ENCODE measurements at places on chromosomes 1 and 21.

GRCh38 chr1:81307786-81308185 lies 492.9 kb upstream of the ADGRL2 start:
- no peak for DNase-seq

- no peak for DNase-seq
These were observed 1.7 kb downstream of the BEST4 start for GRCh38 chr1:44786138-44786840.

DNA sequence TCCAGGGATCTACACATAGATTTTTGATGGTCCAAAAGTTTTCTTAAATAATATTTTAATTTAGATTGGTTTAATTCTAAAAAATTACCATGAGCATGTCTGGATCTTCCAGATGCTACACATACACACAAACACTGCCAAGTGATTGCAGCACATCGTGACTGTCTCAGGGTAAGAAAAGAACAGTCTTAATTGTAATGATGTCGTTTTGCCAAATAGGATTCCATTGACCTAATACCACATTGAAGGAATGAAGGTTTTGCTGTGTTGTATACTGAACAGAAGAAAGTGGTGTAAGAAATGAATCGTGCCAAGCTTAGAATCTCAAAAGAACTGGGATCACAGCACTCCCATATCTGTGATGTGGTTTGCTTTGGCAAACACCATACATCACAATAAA lies 633.3 kb upstream of the CAMK1G start:
- no peak for DNase-seq

DNA sequence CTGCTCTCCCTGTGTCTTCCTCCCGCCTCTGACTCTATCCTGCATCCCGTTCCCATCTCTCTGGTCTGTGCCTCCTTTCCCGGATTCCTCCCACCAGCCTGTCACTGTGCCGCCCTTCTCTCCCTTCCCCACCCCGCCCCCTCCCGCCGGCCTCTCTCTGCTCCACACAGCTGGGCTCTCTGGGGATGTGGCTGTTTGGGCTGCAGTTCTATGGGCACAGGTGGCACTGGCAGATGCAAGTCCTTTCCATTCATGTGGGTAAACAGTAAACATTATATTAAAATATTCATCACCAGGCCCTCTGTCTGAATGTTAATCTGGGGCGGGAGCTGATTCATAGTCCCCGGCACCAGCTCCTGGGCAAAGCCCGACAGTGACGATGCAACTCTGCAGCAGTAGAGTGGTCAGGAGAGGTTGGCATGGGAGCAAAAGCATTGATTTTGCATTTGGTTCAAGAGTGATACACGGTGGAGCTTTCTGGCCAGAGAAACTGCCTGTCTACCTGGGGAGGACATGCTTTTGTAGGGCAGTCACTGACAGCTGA lies 249.3 kb downstream of the TNR start:
- DNase-seq, result no peak

DNA sequence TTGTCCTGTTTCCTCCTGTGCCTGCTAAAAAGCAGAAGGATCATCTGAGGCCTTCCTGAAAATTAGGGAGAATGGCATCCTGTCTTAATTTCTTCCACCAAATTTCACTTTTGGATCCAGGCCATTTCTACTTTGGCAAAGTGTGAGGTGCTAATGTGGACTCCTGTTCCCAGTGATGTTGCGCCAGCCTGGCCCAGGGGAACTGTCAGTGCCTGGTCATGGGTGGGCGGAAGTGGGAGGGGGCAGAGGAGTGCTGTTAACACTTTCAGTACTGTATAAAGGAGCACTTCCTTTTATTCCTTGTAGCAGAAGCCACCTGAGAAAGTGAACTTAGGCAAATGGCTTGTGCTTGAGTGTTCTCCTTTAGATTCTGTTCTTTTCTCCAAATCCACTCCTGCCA lies 19.9 kb downstream of the ELAPOR1 start:
- DNase-seq, result peak; percentile 42

- DNase-seq, result no peak
These were observed 3.5 kb downstream of the TGFB2 start for GRCh38 chr1:218348628-218349071.

- no peak for DNase-seq
These were observed 478 bp downstream of the C2CD2 start for GRCh38 chr21:41953249-41953830.

DNA sequence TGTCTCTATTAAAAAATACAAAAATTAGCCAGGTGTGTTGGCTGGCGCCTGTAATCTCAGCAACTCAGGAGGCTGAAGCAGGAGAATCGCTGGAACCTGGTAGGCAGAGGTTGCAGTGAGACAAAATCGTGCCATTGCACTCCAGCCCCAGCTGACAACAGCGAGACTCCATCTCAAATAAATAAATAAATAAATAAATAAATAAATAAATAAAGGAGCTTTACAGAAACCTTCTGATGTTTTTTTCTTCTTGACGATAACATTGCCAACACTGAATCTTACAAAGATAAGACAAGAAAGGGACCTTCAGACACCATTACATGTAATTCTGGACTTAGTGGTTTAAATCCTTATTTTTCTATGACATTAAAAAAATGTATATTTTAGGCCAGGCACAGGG lies 47.8 kb upstream of the LGALS8 start:
- DNase-seq, result no peak

DNA sequence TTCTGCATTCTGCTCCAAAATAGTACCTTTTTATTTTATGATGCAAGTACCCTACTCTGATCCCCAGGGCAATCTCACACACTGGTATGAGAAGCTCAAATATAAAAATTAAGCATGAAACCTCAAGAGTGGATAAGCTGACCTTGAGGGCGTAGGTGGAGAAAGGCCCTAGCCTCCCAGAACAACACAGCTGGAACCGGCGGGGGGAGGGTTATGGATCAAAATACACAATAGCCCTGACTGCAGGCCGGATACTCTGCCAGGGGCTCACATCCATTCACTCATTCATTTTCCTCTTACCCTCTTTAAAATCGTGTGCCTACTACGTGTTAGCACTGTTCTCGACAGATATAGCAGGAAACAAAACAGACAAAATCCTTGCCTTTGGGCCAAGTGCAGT lies 32.8 kb upstream of the ECE1 start:
- DNase-seq, result no peak

- DNase-seq, result no peak
These were observed 226.5 kb downstream of the SMYD3 start for GRCh38 chr1:246280551-246280950.

- no peak for DNase-seq
These were observed 69.2 kb downstream of the RUNX3 start for GRCh38 chr1:24860841-24861240.

GRCh38 chr1:230567221-230567575 lies 75.1 kb upstream of the COG2 start:
- DNase-seq, result no peak

DNA sequence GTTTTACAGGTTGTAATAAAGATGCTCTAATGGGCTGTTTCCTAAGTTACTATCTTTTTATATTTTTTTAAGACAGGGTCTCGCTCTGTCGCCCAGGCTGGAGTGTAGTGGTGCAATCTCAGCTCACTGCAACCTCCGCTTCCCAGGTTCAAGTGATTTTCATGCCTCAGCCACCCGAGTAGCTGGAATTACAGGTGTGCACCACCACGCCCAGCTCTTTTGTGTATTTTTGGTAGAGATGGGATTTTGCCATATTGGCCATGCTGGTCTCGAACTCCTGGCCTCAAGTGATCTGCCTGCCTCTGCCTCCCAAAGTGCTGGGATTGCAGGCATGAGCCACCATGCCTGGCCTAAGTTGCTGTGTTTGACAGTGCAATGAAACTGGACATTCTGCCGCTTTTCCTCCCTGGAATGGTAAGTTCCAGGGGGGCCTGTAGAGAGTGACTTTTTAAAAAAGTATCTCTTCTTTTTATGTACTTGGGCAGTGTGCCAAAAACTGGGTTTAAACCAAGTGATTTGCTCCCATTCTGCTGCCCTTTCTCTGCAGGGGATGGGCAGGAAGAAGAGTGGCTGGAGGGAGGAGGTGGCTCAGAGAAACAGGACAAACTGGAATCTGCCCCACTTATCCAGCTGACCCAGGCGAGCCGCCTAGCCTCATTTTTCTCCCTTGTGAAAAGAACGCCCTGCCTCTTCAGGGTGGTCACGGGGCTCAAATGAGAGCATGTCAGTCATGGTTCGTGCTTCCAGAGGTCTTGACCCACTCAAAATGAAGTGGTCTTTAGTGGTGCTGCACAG lies 2.3 kb downstream of the SLC37A1 start:
- DNase-seq, result no peak

GRCh38 chr1:168966217-168966616 lies 140.3 kb upstream of the ATP1B1 start:
- no peak for DNase-seq

DNA sequence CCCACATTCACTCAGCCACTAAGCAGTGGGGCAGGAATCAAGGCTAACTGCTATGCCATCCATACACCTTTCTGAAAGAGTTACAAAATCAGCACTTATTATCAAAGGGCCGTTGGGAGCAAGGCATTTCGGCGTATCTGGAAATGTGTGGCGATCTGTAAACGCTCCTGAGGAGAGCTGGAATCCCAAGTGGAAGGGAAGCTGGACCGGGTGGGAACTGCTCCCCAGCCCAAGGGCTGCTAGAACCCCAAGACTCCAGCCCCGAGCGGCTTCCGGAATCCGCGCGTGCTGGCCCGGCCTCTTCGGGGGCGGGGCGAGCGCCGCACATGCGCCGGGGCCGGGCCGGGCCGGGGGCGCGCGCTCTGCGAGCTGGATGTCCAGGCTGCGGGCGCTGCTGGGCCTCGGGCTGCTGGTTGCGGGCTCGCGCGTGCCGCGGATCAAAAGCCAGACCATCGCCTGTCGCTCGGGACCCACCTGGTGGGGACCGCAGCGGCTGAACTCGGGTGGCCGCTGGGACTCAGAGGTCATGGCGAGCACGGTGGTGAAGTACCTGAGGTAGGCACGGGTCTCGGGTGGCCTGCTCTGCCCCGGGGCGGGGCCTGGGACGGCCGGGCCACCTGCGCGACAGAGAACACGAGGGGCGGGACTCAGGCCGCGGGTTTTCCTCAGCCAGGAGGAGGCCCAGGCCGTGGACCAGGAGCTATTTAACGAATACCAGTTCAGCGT lies at the start of gene NAXE:
Gene NAXE, plus strand, starts transcription at position 345 of the 726 bp plus-strand sequence. Its CDS starts 29 bp downstream, at position 374.
- peak; percentile 60 for DNase-seq

GRCh38 chr1:180217006-180217405 lies 13.1 kb upstream of the LHX4 start:
- no peak for DNase-seq

- no peak for DNase-seq
These were observed 36.1 kb downstream of the ESRRG start for GRCh38 chr1:216686860-216687766.

DNA sequence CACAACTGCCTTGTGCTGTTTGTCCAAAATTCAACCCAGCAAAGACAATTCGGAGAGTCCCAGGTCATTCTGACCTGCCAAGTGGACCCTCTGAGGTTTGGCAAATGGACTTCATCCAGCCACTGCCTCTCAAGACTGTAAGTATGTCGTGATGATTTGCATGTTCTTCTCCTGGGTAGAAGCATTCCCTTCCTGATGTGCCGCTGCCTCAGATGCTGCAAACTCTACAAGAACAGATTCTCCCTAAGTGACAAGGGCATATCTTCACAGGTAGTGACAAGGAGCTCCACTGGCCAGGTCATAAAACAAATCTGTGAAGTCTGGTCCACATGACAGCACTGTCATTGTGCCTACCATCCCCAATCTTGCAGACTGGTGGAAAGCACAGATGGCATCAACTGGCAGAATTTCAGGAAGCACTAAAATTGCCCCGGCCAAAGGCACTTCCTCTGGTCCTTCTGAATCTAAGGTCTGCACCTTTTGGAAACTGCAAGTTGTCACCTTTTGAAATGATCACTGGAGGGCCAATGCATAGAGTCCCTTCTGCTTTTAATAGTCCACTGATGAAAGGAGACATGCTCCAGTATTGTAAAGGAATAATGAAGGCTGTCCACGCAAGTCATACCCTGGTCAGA lies 27.4 kb downstream of the POFUT2 start:
- no peak for DNase-seq

GRCh38 chr1:234842726-234843641 lies 233.0 kb upstream of the IRF2BP2 start:
- DNase-seq, result no peak

GRCh38 chr1:19101244-19101643 lies 108.8 kb downstream of the UBR4 start:
- no peak for DNase-seq

DNA sequence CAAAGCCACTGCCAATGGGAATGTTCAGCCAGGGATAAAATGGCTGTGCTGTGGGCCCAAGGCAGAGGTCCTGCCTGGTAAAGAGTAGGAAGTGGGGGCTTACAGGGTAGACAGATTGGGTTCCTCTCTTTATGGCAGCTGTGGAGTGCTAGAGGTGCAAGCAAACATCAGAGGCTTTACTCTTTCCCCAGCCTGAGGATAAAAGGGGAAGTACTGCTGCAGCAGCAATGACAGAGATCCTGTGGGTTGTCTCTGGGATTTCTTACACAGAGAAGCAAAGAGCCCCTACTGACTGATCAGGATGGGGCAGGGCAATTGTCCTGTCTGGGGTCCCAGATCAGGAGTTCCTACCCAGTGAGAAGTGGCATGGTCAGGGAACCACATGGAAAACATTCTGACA lies 54.2 kb downstream of the DRAM2 start:
- DNase-seq, result no peak

DNA sequence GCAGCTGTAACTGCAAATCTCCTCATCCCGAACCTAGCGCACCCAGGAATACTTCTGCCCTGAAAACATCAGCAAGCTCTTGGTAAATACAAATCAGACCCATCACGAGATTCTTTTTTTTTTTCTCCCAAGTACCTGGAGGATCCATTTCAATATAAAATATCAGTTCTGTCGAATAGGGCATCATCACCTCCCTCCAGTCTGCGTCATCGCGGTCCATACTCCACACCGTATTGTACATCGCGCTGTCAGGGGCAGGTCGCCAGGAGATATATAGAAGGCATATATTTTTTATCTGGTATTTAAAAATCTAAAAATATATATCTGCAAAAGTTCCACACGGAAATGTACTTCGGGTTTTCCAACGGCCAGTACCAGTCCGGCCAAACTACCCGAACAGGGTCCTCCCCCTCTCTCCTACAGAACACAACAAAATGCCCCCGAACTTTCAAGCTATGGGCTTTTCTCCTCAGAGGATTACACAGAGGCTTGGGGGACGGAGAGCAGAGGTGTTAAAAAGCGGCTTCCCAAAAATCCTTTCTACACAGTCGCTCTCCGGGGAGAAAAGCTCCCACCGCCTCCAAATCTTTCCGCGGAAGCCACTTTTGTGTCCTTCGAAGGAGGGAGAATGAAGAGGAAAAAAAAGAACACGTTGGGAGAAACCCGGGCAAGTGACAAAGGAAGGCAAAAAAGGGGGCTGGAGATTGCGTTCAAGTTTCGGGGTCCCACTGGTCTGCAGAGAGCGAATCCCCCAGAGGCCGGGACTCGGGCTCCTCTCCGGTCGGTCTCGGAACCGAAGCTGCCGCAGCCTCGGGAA lies 509 bp downstream of the PIK3R3 start:
- peak; percentile 14 for DNase-seq
